Activated naive CD4-positive, alpha-beta T cell treated with anti-CD3 and anti-CD28 coated beads for 36 hours (primary cell): ENCODE measurements at places on chromosomes 12 and 14. TPM values are rescaled to one million over a fixed set of nuclear protein-coding genes. Genes with fewer than 3 reads are reported as not detected.

DNA sequence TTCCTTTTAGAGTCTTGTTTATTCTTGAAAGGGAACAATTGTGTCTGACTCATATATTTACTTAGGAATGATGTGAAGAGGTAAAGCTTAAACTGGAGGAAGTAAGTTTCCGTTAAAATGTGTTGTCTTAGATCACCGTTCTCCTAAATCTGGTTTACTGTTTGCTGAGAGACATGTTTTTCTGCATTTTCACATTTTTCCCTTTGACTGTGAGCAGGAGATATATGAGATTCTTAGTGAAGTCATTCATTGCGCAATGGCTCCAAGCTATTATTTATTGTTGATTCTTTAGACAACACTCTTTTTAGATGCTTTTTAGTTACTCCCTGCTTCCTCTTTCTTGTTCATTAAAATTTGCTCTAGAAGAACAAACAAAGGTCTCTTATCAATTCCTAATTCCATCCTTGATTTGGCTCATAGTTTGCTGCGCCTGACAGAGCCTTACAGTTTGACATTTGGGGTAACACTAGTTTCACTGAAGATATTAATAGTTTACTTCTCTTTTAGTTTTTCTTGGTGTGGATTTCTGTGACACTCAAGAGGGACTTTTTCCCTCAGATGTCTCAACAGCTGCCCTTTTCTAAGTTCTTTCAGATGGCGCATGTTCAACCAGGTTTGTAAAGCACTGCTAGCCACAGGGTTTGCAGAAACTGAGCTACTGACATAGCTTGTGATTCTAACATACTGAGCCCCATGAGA is 11.4 kb downstream of the CLECL1 start:
- no peak for DNase-seq

- DNase-seq = no peak
Observed at GRCh38 chr12:32483499-32483898, 84.1 kb downstream of the FGD4 start.

DNA sequence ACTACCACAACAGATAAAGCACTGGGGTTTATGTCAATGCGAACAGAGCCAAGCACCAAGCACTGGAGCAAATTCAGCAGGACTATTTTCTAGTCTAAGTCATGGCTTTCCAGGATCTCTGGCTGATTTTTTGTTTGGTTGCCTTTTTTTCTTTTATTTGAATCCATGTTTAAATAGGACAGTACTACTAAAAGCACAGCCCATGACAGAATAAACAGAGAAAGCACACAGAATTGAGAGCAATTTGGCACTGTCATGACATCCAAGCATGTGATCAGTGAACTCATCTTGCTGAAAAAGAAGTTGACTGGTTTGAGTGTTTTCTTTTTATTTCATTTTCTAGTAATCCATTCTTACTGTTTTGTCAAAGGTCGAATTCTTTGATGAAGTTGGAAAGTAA is 23.1 kb upstream of the RERG start:
- DNase-seq = no peak

GRCh38 chr12:128425666-128426331 is 158.8 kb downstream of the TMEM132C start:
- DNase-seq = no peak

GRCh38 chr12:87848248-87848868 is 180.8 kb downstream of the C12orf50 start:
- DNase-seq = no peak

DNA sequence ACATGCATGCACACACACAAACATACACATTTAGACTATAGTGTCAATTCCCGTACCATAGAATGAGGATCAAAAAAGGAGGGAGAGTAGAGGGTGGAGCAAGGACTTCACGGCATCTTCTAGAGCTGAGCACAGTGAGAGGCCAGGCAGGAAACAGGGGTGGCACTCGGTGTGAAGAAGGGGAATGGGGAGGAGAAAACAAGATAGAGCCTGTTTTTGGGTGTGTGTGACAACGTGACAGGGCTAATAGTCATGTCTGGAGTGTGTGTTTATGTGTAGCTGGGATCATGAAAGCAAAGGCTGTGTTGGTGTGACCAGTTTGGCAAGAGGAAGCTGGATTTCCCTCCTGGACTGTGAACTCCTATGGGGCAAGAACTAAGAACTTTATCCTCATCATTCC is 9.9 kb upstream of the ACVR1B start:
- no peak for DNase-seq

- no peak for DNase-seq
Observed at GRCh38 chr12:122158700-122159285, 15.2 kb downstream of the IL31 start.

GRCh38 chr14:50399251-50400032 is 2.8 kb upstream of the CDKL1 start:
- DNase-seq = no peak

GRCh38 chr12:48351022-48351708 is 446 bp upstream of the ZNF641 start:
- no peak for DNase-seq

DNA sequence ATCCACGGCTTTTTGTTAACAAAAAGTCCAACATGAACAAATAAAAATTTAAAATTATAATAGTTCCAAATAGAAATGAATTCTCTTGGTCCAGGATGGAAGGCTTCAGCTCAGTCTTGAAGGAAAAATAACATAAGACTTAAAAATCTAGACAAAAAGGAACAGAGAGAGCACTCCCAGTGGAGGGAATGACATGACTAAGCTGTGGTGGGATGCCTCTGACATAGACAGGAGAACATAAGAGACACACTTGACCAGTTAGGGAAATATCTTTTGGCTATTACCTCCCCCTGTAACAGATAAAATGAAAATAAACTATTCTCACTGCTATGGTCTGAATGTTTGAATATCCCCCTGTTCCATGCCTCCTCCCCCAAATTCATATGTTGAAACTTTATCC is 106.8 kb downstream of the BBS10 start:
- no peak for DNase-seq

- no peak for DNase-seq
Observed at GRCh38 chr14:48963231-48963790, 622.9 kb downstream of the RPS29 start.

DNA sequence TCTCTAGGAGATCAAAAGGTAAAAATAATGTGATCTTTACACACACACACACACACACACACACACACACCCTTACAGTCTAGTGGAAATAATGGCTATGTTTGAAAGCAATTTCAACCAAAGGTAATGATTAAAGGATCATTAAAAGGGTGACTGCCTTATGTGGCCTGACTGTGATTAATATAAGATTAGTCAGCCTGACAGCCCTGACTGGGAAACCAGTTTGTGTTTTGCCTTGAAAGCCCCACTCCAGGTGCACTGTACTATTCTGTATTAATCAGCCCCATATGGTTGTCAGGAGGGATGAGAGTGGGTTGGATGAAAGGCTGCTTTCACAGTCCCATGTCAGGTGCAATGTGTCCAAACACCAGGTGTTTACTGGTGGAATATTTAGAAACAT is 10.5 kb downstream of the RASSF9 start:
- DNase-seq = no peak

DNA sequence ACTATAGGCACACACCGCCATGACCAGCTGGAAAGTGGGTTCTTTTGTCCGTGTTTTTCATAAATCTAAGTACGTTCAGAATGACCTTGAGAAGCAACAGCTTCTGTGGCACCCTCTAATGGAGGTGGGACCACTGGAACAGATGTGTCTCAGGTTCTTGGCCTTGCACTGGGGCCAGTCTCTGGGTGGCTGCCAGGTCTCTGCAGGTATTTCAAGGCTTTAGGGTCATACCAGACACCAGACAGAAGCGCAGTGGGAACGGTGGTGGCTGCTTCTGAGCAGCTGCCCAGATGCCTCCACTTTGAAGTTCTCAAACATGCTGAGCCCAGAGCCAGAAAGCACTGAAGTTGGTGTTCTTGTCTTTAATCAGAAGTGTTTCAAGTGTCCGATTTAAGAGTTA is 75.0 kb upstream of the RBM19 start:
- DNase-seq = no peak

DNA sequence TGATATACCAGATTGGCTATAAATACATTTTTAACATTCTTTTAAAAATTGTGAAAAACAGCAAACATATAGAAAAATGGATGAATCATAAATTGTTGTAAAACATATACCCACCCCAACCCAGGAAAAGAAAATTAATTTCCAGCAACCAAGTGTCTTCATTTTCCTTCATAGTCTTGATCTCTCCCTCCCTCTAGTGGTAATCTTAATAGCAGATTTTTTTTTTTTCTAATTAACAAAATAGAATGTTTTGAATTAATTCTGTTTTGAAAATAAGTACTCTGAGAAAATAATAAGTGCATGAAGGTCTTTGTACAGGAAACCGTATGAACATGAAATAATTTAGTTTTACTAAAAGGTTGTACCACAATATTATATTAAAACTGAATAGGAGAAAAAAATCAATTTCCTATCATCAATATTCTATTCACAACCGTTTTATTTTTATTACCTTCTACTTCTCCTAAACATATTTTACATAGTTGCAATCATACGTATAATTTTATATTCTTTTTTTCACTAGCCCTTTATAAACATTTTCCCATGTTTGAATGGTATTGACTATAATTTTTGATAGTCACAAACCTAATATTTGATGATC is 7.0 kb downstream of the ETNK1 start:
- DNase-seq = no peak

- no peak for DNase-seq
Observed at GRCh38 chr14:93984070-93984469, 7.7 kb upstream of the ASB2 start.

GRCh38 chr12:48065041-48065440 is 40.8 kb downstream of the SENP1 start:
- no peak for DNase-seq

- DNase-seq = no peak
Observed at GRCh38 chr14:76672123-76672522, 89.1 kb upstream of the VASH1 start.

DNA sequence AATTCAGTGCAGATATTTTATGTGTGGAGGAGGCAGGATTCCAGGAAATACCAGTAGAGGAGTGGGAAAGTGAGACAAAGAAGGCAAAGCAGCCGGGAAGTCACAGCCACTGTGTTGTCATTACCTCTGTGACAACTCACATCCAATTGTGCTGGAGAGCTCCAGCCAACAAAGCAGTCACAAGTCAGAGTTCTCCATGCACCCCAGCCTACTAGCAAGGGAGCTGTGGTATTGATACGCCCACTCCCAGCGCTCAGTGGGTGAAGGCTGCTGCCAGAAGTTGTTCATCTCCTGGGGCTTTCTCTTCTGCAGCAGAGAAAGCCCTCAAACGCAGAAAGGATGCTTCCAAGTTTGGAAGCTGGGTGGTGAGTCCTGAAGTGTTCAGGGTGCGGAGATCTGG is 93.9 kb downstream of the DICER1 start:
- DNase-seq = no peak

DNA sequence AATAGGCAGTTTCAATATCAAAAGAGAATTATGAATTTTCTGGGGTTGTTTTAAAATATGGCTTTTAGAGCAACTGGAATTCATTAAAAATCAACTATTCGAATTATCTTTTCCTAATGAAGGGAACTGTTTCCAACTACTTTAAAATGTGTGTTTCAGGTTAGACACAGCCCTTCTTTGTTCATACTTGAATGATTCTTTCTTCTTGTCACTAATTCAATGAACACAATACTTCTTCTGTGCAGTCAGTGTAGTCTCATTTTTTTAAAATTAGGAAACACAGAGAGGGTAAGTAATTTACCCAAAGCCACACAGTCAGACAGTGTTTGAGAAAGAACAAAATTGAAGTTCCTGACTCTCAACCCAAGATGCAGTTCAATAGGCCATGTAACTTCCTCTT is 414.0 kb downstream of the CCDC91 start:
- no peak for DNase-seq

DNA sequence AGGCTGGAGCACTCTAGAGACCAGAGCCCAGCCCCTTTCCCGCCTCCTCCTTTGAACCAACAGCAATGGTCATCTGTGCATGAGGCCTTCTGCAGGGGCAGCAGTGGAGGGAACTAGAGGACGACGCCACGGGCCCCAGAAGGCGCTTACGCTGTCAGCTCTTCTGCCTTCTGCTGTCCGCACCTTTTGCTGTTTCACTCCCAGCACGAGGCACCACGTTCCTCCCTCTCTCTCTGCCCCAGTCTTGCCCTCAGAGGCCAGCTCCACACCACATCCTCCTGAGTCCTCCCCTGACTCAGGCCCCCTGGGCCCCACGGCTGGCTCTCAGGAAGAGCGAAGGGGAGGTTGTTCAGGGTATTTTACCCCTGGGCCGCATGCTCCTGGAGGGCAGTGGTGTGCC is 15.5 kb downstream of the MMAB start:
- DNase-seq = no peak

DNA sequence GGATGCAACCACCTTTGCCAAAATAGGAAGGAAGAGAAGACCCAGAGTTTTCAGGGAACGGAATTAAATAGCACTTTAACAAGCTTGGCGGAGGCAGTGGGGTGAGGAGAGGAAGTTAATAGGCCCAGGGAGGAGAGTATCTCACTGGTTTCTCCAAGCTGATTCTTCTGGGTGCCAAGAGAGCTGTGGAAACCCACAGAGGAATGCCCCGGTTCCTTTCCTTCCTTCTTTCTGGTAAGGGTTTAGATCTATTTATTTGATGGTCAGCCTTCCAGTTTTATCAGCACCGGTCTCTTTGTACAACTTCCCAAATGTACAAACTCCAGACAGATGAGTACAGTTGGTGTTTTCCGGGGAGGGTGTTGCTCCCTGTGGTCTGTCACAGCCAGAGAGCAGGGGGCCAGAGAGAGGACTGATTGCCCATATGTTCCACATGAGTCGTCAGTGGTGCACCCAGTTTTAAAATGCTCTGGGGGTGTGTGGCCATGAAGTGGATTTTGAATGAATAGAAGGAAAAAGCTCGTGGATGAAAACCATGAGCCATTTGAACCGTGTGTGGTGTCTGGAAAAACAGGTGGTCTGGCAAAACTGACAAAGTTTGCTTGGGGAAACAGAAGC is 26.6 kb downstream of the PRKCH start:
- peak; percentile 48 for DNase-seq

- no peak for DNase-seq
Observed at GRCh38 chr14:64873506-64874219, 6.0 kb downstream of the SPTB start.

GRCh38 chr12:64918801-64919200 is 94.4 kb downstream of the TBC1D30 start:
- DNase-seq = no peak

GRCh38 chr14:95322651-95323050 is 2.9 kb upstream of the CLMN start:
- DNase-seq = no peak

GRCh38 chr12:4224206-4224889 is 49.2 kb upstream of the CCND2 start:
- DNase-seq = no peak

GRCh38 chr14:92581966-92582566 is 68.5 kb downstream of the RIN3 start:
- peak; percentile 4 for DNase-seq

GRCh38 chr12:12635651-12636050 is 24.0 kb downstream of the CREBL2 start:
- DNase-seq = no peak

GRCh38 chr14:67191768-67192290 is 2.6 kb downstream of the GARIN2 start:
- no peak for DNase-seq

GRCh38 chr14:90332271-90332584 is 487 bp upstream of the NRDE2 start:
- no peak for DNase-seq

LRFN5 gene
- not detected for total RNA-seq

DNAJC22 gene
- not detected for total RNA-seq

COX8C gene
- total RNA-seq = 0.43 TPM

P3H3 gene
- 1.9 TPM for total RNA-seq

ZNF705A gene
- total RNA-seq = not detected

MAPKAPK5 gene
- 41.9 TPM for total RNA-seq

SELPLG gene
- 21.9 TPM for total RNA-seq

CLEC14A gene
- not detected for total RNA-seq
